ENCODE measurements at places on chromosomes 3 and 15.

GRCh38 chr15:77615472-77615871 lies 17.2 kb downstream of the LINGO1 start:
- DNase-seq = no peak

DNA sequence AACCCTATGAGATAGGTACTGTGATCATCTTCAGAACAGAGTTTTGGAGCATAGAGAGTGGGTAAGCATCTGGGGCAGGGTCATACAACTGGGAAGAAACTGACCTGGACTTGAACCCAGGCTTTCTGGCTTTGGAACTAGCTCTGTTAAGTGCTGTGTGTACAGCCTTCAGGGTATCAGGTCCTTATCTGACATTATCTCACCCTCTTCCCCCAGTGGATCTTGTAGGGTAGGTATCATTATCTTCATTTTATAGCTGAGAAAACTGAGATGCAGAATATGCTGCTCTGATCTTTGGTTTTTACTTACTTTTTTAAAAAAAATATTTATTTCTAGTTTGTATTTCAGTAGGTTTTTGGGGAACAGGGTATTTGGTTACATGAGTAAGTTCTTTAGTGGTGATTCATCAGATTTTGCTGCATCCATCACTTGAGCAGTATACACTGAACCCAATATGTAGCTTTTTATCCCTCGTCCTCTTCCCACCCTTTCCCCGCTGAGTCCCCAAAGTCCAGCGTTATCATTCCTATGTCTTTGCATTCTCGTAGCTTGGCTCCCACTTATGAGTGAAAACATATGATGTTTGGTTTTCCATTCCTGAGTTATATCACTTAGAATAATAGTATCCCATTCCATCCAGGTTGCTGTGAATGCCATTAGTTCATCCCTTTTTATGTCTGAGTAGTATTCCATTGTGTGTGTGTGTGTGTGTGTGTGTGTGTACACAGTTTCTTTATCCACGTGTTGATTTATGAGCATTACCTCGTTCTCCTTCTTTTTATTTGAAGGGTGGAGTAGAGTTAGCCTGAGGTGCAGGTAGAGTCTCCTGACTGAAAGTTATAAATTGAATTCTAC lies 271.2 kb downstream of the PTPRG start:
- DNase-seq = no peak

DNA sequence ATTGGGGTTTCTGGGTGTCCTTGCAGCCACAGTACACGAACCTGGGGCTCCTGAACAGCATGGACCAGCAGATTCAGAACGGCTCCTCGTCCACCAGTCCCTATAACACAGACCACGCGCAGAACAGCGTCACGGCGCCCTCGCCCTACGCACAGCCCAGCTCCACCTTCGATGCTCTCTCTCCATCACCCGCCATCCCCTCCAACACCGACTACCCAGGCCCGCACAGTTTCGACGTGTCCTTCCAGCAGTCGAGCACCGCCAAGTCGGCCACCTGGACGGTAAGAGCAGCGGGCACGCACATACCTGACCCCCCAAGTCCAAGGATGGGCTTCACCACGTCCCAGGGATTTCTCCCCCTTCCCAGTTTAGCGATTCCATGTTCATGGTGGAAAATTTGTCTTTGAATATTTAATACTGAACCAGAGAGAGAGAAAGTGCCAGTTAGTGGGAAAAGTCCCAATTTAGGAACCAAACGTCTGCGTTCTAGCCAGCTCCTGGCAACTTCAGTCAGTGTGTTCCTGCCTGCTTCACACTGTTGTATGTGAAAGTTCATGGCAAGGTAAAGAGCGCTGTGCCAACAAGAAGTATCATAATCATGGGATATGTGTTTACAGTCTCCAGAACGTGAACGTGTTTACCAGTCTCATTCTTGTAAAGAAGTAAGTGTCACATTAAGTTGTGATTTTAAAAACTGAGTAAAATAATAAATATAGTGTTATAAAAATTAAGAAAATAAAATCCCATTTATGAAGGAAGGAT lies 177.2 kb downstream of the TP63 start:
- no peak for DNase-seq

GRCh38 chr3:158790901-158791589 lies 10.8 kb upstream of the MFSD1 start:
- peak; percentile 8 for DNase-seq

- DNase-seq = no peak
Measured at GRCh38 chr3:12356996-12357395, 68.1 kb downstream of the PPARG start.

DNA sequence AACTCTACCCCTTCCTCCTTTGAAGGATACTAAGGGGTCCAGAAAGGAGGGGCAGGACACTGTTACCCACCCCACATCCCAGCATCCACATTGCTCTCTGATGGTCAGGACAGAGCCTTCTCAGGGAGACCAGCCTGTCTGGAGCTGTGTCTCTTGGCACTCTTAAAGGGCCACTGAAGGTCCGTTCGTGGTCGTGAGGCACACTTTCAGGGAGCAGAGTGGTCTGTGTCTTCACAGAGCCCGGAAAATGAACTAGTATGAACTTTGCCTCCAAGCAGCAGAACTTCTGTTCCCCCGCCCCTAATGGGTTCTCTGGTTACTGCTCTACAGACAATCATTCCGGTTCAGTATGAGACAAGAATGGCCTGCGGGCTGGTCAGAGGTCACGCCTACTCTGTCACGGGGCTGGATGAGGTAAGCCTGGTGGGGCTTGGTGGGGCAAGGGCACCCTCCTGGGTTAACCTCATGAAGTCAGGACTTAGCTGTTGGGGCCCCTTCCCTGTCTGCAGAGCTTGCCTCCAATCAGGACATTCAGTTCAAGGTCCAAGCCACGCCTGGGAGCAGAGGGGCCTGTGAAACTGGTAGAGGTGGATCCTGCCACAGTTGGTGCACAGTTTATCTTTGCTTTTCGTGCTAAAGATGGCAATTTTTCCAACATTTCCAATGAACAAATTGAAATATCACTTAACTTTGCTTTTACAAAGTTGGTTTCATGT lies 33.2 kb downstream of the CAPN3 start:
- no peak for DNase-seq

DNA sequence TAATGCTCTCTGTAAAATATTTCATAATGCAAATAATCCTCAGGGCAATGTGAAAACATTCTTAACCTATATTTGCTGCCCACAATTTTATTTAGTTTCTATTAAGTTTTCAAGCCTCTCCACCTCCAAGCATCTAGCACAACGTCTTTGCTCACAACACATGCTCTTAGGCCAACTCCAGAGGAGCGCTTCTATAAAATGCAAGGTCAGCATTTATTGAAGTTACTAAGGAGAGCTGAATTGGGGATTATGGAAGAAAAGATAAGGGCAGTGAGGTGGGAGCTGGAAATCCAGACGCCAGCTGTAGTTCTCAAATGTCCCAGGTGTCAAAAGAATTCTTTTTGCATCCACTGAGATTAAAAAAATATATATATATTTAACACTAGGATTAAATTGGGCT lies 996 bp downstream of the RABL3 start:
- no peak for DNase-seq

GRCh38 chr3:102125197-102125993 lies 276.1 kb downstream of the NFKBIZ start:
- DNase-seq = no peak

Data from NCI-H187 treated with DMSO at 0.1 percent for 48 hours (cell line).